SJSA1 (cell line): ENCODE measurements at places on chromosomes 4 and X.

GRCh38 chr4:173160871-173161270, 7.7 kb upstream of the GALNT7 start:
- DNase-seq, result no peak

DNA sequence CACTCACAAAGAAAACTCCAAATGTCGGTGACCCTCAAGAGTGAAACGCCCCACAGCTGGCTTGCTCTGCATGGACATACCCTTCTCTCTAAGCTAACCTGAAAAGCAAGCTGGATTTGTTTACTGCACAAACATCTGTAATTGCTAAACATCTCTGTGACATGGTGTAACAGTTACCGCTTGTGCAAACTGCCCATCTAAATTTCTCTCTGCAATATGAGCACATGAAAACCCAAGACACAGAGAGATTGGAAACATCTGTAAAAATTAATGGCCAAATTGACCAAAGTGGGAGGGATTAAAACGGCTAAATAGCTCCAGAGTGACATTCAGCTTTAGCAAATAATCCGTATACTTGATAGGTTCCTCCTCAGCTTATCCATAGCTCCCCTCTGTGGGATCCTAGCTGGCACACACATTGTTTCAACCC, 155.0 kb upstream of the MAP3K15 start:
- DNase-seq, result no peak

DNA sequence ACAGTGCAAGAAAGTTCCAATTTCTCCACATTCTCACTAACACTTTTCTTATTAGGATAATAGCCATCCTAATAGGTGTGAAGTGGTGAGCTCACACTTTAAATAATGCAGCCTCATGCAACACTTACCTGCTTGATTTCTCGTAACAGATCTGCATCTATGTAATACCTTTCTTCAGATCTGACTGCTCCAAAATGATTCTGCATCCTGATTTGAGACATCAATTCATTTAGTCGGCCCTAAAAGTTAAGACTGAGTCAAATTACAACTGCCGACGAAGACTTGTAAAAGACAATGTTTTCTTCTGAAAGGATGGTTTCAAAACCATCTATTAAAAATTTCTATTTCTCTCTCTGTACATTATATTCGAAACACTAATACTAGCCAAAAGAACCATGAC, 30.7 kb downstream of the NUP54 start:
- DNase-seq, result no peak

DNA sequence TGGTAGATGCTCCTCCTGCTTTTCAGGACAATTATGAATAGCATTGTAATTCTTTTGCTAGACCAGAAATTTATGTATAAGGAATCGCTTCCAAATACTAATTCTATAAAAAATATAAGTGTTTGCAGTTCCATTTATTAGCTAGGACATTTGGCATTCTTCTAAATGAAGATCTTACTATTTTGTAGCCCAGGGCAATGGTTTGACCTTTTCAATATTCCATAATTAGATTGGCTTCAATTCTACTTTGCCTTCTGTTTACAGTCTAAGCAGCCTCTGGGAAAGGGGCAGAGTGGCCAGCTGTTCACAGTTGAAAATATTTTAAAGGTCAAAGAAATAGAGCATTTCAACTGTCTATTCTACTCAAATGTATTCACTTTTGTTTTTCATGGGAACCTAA, 912.1 kb upstream of the GRIA3 start:
- no peak for DNase-seq

- DNase-seq, result no peak
Measured at GRCh38 chr4:978957-979701, 5.8 kb upstream of the DGKQ start.

- DNase-seq, result no peak
Measured at GRCh38 chr4:177171588-177171987, 138.1 kb upstream of the NEIL3 start.

DNA sequence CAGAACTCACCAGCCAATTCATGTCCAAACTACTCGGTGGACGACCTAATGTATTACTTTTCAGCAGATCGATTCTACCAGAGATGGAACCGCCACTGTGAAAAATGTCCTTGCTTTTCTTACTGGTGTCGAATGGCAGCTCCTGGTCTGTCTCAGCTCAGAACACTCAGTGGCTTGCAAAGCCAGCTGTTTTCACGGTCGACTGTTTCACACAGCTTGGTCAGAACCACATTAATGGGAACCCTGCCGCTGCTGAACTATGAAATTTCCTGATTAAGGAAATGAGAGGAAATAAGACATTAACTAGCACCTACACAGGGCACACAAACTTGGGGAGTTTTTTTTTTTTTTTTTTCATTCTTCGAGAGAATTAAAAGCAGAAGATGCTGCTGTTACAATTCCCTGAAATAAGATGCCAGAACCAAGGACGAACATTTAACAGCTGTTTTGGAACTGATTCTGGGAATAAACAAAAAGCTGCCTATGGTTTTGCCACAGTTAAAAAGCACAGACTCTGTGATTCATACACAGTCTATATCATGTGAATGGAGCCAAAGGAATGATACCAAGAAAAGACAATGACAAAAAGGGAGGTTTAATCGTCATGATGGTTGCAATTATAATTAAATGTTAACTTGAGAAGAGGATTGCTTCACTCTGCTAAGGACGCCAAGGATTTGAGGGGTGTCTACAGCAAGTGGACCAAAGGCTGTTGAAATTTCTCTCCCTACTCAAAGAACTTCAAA, 31.3 kb downstream of the SUPT20HL2 start:
- no peak for DNase-seq

- no peak for DNase-seq
Measured at GRCh38 chr4:70670332-70671014, 4.2 kb upstream of the JCHAIN start.

DNA sequence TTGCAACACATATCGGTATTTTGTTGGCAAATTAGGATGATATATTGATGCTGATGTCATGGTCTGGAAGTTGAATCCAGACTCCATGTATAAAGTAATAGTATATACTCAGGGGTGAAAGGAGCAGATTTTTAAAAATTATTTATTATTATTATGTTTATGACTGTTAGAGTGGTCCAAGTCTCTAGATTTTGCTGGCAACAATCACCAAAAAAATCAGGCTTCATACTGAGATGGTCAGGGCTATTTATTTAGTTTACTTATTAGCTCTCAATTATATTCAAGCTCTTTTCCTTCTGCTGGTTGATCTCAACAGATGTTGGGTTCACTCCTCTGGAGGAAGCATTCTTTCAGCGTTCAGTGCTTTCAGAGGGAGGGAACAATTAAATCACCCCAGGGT, 73.9 kb upstream of the VCX3B start:
- DNase-seq, result no peak

GRCh38 chr4:173213296-173213695, 44.7 kb downstream of the GALNT7 start:
- DNase-seq, result no peak
